ENCODE measurements at places on chromosomes 16 and 17.
A peak's percentile ranks its signal among the peaks of the same experiment; 100 is the strongest.

- DNase-seq = no peak
Measured at GRCh38 chr17:45757431-45758218, 26.5 kb upstream of the CRHR1 start.

DNA sequence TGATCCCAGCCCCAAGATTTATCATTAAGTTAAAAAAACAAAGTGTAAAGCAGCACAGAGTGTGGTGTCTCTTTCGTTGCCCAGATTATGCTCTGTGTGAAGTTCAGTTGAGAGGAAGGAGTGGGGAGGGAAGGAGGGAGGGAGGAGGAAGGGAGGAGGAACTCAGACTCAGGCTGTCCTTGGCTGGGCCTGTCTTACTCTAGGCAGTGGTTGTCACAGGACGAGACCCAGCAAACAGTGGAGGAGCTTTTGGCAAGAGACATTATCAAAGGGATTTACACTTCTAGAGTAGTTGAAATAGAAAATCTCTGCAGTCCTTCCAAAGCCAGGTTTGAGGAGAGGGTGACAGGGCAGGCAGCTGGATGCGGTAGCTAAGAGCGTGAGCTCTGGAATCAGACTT lies 27.8 kb downstream of the KNOP1 start:
- DNase-seq = no peak

DNA sequence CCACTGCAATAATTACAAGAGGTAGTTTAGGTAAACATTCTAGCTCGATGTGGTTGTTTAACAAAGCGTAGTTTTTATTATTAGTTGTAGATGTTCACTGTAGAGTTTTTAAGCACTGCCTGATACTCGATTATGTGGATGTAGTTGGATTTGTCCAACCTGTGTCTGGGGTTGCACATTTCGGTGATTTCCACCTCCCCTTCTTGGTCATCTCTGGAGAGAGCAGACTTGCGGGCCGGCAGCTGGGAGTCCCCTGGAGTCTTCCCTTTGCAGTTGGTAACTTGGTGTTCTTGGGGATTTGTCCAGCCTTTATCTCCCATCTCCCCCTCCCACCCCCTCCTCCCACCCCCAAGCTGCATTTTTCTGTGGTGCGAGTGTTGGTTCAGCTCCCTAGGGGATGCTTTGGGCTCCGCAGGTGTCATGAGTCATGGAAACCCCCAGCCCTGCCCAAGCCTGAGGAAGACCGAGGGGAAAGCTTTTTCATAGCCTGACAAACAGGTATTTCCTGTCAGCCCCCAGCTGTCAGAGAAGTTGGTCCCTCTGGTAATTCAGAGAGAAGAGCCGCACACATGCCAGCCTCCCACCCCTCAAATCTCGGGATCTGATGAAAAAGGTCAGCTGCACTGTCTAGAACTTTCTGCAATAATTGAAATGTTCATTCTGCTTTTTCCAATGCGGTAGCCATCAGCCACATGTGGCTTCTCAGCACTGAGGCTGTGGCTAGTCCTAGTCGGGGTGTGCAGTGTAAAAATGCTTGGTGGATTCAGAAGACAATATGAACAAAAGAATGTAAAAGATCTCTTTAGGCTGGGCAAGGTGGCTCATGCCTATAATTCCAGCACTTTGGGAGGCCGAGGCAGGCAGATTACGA lies 50.3 kb downstream of the KSR1 start:
- DNase-seq = no peak

- DNase-seq = no peak
Measured at GRCh38 chr17:29566473-29567303, at the start of gene ABHD15. Gene ABHD15, minus strand, starts transcription at chr17:29567037. Its CDS starts 71 bp downstream, at chr17:29566966.

DNA sequence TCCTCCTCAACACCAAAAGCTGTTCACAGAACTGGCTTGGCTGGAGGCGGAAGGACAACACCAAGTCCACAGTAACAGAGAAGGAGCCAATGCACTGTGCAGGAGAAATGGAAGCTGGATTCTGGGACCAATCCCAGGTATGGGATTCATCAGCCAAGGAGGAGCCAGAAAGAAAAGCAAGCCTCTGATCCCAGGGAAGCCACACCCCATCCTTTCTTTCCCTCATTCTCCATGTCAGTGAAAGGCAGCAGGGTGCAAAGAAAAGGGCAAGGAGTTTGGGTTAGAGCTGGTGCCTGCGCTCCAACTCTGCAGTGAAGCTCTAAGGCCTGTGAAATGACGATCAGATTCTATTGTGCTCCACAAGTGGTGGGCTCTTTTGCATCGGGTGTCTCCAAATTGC lies 11.0 kb downstream of the DCAKD start:
- DNase-seq = no peak

DNA sequence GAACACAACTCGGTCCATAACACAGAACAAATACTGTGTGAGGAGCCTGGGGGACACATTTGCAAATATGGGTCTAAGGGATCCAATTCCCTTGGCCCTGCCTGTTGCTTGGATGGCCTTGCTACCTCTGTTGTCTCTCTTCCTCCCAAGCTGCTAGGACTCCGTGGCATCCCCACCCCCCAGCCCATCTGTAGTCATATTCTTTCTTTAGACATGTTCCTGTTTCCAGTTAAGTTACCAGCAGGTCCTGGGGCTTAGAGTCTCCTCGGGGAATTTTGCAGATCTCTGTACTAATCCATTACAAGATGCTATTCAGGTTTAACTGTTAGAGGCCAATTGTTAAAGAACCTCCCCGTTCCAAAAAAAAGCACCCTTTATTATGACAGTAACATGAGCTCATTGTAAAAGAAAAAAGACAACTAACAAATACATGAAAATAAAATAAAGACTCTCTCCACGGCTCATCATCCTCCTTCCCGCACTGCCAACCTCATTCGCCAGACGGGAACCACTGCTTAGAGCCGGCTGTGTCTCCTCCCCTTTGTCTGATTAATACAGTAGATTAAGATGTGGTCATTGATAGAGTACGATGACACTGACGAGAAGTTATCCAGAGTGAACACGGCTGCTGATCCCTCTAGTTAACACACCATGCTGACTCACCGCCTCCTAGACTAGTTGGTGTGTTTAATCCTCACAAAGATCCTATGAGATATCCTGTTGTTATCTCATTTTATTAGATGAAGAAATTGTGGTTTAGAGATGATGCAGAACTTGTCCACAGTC lies 22.2 kb downstream of the HS3ST4 start:
- DNase-seq = no peak

- no peak for DNase-seq
Measured at GRCh38 chr16:48680881-48681280, 70.9 kb upstream of the N4BP1 start.

GRCh38 chr17:7405350-7406234 lies 1.7 kb upstream of the TMEM256 start:
- no peak for DNase-seq

GRCh38 chr17:79280866-79281572 lies 206.4 kb downstream of the ENGASE start:
- DNase-seq = no peak

GRCh38 chr17:1676401-1676800 lies 8.3 kb downstream of the PRPF8 start:
- DNase-seq = no peak

DNA sequence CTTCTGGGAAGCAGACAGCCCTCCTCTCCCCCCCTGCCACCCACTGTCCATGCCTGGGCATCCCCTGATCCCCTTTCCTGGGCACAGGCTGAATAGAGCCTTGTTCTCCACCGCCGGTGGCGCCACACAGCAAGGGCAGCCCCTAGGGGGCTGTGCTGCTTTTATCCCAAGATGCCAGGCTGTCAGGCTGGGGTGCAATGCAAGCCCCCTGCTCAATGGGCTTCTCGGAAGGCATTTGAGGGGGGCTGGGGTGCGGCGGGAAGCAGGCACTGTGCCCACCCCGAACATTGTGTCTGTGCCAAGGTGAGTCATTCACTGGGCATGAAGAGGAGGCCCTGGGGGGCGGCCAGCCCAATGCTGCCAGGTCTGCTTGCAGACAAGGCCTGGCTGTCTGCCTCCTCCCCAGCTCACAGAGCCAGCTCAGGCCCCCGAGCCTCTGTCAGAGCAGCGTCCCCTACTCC lies 1.5 kb upstream of the GFAP start:
- DNase-seq = peak; percentile 19

DNA sequence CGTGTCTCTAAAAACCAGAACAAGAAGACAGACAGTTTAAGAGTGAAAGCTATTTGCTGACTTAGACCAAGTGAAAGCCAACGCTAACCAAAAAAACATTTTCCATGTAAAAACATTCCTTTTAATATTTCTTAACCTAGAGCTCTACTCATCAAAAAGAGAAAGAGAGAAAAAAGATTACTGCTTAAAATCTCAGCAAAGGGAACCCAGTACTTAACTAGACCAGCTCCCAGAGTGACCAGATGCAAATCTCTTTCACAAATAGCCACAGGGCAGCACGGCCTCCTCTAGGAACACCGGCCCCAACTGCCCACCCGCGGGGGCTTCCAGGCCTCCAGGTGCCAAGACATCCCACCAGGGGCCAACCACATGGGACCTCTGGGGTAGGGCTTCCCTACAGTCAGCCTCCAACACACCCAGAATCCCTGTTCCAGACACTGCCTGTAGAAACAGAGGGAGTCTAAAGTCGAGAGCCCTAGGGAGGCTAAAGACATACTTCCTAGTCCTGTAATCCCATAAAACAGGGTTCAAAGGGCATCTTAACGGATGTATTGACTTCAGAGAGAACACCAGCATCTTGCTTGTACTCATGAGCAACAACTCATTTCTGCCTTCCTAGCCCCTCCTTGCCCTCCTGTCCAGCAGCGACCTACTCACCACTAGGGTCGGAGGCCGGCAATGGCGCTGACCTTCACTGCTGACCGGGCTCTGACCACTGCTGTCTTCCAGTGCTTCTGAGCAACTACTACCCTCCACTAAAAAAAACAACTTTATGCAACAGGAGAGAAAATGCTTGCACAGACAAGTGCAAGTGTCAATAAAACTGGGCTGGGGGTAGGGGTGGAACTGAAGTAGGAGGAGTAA lies 21.3 kb downstream of the ZCCHC14 start:
- DNase-seq = no peak

GRCh38 chr17:78359321-78359996 lies 418 bp downstream of the SOCS3 start:
- DNase-seq = no peak

- no peak for DNase-seq
Measured at GRCh38 chr16:86970279-86970678, 346.9 kb downstream of the C16orf95 start.

GRCh38 chr17:70955441-70955840 lies 786.1 kb downstream of the KCNJ2 start:
- no peak for DNase-seq

- DNase-seq = no peak
Measured at GRCh38 chr17:29003289-29003688, 2.5 kb downstream of the SEZ6 start.

DNA sequence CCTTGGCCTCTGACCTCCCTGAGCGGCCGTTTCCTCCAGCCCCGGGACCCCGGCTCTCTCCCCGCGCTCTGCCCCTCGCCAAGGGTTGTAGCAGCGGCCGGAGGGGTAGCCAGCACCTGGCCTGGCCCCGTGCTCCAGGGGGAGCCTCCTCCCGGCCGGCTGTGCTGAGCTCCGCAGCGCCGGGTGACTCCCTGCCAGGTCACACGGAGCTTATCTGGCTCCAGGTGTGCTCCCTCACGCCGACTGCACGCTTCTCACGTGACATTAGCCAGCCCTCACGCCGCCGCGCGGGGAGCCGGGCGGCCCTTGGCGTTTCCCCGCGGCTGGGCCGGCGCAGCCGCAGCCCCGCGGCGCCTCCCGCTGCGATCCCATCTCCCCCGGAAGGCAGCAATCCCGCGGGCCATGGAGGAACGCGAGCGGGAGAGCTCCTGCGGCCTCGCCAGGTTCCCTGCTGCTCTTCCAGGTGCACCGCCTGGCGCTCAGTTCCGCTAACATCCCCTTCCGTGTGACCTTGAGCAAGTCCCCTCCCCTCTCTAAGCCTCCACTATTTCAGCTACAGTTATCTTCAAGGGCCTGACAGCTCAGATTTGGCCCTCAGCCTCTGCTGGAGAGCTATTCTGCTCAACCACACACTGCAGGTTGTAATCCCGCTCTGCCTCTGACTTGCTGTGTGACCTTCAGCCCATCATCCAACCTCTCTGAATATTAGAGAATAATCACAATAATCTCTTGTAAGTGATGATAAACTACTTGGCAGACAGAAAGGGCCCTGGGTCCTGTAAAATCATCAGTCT lies 3.4 kb downstream of the MYO18A start:
- no peak for DNase-seq

DNA sequence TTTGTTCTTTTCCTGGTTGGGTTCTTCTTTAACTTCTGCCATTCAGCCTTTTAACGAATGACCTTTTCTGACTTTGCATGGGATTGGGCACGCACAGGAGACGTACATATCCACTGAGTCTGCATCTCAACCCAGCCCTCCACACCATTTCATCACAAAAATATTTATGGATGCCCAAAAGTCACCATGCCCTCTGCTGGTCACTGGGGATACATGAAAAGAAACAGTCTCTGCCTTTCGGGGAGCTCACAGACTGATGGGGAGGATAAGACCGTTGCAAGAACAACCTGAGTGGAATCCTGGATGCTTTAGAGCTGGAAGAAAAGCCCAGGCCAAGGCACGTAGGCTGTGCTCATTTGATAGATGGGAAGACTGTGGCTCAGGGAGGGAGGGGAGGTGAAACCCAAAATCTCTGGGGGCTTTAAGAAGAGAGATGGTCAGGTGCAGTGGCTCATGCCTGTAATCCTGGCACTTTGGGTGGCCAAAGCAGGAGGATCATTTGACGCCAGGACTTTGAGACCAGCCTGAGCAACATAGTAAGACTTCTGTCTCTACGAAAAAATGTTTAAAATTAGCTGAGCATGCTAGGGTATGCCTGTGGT lies 7.9 kb upstream of the MT2A start:
- no peak for DNase-seq

GRCh38 chr16:11674818-11675560 lies 6.7 kb downstream of the SNN start:
- DNase-seq = no peak

- no peak for DNase-seq
Measured at GRCh38 chr16:67249178-67250044, 632 bp downstream of the SLC9A5 start.

DNA sequence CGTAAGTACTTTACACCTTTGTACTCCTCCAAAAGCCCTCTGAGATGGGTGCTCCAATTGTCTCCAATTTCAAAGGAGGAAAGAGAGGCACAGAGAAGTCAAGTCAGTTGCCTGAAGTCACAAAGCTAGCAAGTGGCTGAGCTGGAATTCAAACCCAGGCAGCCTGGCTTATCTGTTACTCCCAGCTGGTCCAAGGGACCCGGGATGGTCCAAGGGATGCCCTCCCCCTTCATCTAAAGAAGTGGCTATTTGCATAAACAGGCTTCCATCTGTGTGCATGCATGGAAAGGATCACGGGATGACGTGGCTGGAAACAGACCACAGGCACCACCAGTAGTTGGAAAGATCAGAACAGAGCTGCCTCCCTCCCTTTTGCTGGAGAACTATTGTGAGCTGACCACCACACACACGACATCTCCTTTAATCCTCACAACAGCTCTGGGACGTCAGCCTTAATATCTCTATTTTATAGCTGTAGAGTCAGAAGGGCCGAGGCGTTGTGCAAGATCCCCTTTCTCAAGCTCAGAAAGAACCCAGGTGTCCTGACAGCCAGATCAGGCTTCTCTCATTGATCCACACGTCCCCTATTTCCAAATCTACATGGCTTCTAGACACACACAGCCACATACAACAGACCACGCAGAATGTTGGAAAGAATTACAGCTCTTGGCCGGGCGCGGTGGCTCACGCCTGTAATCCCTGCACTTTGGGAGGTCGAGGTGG lies 10.9 kb upstream of the COL1A1 start:
- no peak for DNase-seq

- DNase-seq = no peak
Measured at GRCh38 chr16:82384017-82384416, 214.0 kb upstream of the MPHOSPH6 start.

All from thoracic aorta (tissue), 2 donors.